ENCODE measurements at places on chromosomes 7 and 10.
A peak's percentile ranks its signal among the peaks of the same experiment; 100 is the strongest.

DNA sequence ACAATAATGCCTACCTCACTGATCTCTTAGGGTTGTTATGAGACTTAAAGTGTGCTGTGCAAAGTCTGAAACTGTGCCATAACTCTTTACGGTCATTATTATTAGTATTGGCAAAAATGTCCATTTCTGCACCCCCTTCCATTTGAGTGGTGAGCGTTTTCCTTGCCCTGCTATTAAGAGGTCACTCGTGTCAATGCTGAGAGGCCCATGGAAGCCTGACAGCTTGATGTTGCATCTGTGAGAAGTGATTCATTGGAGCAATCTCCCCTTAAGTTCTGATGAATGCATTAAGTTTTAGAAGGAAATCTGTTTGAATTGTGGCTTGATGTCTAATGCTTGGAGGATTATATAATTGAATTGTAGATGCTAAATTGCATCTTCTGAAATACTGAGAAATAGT is 253.3 kb downstream of the FRMD4A start:
- DNase-seq = no peak

GRCh38 chr10:128964100-128964403 is 503.0 kb upstream of the MGMT start:
- DNase-seq = no peak

- no peak for DNase-seq
Observed at GRCh38 chr10:1153805-1154351, 97.7 kb downstream of the WDR37 start.

DNA sequence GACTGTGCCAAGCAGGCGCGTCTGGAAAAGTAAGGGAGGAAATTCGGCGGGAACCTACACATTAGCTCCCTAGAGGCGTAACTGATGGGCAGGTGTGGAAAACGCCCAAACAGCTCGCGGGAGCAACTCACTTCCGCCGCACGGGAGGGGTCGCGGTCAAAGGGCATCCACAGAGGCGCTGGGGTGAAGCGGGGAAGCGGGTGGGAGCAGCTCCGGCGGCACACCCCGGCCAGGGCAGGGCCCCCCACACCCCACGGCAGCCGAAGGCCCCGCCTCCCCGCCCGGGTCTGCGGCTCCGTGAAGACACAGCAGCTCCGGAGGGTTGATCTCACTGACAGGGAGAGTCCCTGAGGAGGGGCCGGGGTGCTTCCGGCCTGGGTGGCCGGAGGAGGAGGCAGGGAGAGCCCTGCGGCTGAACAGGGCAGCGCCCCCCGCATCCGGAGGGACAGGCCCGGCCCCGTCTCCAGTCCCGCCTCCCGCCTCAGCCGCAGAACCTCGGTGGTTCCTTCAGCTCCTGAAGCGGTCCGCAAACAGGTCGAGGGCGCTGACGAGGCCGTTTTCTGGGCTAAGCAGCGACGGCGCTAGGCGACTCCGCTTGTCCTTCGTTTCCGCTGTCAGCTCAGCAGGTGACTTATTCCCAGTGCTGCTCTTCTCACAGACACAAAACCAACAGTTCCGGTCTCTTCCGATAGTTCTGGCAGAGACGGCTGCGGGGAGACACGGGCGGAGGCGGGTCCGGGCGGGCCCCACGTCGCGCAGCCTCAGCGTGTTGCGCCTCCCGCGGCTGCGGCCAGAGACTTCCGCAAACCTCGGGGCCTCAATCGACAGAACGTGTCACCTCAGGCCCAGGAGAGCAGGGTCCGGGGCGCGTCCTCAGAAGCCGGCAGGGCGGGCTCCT is 276.1 kb downstream of the DNAJB6 start:
- peak; percentile 64 for DNase-seq

GRCh38 chr7:105016068-105016708 is 2.2 kb downstream of the KMT2E start:
- no peak for DNase-seq

DNA sequence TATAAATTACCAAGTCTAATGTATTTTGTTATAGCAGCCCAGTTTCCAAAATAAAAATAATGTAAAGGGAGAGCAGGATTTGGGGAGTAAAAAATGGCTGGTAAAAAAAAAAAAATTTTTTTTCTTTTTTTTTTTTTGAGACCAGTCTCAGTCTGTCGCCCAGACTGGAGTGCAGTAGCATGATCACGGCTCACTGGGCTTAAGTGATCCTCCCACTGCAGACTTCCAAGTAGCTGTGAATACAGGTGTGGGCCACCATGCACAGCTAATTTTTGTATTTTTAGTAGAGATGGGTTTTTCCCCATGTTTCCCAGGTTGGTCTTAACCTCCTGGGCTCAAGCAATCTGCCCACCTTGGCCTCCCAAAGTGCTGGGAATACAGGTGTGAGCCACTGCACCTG is 4.8 kb upstream of the LSM8 start:
- DNase-seq = no peak

- no peak for DNase-seq
Observed at GRCh38 chr10:43073721-43074120, 3.1 kb upstream of the RET start.

DNA sequence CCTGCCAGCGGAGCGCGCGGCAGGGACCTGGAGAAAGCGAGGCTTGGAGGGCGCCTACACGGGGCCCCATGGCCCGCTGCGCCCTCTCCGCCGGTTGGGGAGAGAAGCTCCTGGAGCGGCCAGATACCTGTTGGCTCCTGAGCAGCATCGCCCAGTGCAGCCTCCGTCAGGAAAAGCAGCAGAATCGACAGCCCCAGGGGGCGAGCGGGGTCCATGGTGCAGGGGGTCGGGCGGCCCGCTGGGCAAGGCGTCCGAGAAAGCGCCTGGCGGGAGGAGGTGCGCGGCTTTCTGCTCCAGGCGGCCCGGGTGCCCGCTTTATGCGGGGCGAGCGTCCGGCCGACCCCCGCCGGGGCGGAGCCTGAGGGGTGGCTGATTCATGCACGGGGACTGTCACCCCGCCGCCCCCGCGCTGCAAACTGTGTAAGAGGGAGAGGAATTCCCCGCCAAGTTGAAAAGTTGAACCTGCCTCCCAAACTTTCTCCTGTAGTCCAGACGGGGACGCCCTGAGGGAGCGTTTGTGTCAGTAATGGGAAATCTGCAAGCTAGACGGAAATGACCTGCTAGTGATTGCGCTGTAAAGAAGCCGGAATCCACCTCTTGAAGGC is at the start of gene TFPI2:
Gene TFPI2 (minus strand): TSS at position 290 of the 605 bp plus-strand sequence. CDS start 75 bp downstream, at position 215.
- DNase-seq = peak; percentile 7

DNA sequence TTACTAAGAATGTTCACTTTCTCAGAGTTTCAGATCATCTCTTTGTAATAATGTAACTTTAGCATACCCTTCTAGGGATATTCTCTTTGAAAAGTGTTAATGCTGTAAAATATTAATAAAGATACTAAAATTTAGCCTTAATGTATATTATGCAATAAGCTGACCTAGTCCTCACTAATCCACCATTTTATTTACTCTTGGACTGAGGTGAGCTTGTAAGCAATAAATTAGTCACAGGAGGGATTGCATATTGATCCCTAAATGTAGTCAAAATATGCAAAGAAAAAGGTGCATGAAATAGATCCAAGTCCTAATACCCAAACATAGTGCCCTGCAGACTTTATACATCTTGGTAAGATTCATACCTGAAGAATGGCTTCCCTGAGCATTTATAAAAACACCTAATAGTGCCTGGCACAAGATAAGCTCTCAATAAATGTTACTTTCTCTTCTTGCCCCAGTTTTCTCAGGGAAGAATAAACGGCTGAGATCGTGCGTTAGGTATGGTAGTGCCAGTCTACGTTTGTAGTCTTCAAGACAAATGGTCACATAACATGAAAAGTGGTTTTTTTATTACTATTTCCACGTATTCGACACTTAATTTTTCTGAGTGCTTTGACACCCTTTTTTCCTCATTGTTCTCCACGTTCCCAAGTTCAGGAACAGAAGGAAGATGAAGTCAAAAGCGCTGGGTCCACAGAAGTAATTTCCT is 14.3 kb downstream of the INSIG1 start:
- DNase-seq = no peak

Measured in hematopoietic multipotent progenitor cell treated with erythropoietin and hydrocortisone succinate and interleukin-3 and kit ligand, for 4 days (in vitro differentiated cells).